Retina (tissue), 1 donor: ENCODE measurements at places on chromosomes 7 and 10.

GRCh38 chr10:121088524-121088923 lies 237.4 kb downstream of the WDR11 start:
- no peak for DNase-seq

DNA sequence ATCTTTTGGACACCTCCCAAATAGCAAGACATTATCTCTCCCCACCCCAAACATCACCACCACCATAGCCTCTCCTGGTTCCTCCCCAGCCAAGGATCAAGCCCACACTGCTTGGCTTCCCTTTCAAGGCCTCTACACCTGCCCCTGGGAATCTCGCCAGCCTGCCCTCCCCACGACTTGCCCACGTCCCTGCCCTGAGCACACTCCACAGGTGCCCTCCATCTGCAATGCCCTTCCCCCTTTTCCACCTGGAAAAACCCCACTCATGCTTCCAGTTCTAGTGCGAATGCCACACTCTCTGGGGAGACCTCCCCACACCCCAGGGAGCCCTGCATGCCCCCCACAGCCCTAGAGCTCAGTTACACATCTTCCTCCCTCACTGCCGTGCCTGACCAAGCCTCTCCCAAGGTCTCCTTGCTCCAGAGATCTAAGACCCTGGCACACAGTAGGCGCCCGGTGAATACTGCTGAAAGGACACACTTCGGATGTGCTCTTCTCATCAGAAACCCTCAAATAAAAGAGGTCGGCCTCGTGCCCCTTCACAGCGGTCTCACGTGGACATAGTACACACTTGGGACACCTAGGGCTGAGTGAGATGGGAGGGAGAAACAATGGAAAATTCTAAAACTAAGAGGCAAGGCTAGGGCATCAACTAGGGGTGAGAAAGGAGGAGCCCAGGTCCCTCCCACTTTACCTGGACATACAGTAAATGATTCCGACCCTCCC lies 91.4 kb downstream of the DLG5 start:
- no peak for DNase-seq

DNA sequence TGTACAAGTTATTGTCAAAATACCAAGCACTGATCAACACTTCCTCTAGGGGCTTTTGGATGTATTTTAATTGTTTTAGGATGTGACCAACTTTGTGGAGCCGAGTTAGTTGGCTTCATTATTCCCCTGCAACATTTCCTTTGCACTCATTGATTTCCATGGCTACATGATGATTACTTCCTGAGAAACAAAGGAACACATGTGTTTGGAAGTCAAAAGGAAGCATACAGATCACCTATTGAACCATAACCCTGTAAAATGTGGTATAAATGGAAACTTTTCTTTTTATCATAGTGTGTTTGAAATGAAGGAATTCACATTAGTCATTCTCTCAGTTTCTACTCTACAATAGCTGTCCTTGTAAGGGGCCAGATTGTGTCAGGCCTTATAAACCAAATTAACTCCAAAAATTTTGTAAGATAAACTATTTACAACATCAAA lies 32.2 kb upstream of the EXOC6 start:
- DNase-seq = no peak

GRCh38 chr7:826230-826917 lies 5.9 kb upstream of the SUN1 start:
- DNase-seq = peak; percentile 71

- no peak for DNase-seq
These were observed 57.5 kb downstream of the FANK1 start for GRCh38 chr10:125953778-125954385.

DNA sequence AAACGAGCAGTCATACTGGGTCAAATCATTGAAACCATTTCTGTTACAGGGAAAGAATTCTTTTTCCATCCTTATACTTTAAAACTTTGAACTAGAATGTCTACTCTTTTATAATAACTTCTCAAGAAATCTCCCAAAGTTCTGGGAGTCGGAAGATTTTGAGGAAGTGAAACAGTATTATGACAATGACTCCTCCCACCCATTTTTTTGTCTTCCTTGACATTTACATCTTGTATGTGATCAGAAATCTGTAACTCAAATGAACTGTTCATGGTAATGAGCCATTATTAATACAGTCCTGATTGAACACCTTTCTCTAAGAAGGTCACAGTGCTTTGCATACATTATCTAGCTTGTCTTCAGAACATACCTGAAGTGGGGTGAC lies 227.4 kb downstream of the CELF2 start:
- no peak for DNase-seq

- DNase-seq = no peak
These were observed 3.5 kb downstream of the STK31 start for GRCh38 chr7:23713285-23714149.

DNA sequence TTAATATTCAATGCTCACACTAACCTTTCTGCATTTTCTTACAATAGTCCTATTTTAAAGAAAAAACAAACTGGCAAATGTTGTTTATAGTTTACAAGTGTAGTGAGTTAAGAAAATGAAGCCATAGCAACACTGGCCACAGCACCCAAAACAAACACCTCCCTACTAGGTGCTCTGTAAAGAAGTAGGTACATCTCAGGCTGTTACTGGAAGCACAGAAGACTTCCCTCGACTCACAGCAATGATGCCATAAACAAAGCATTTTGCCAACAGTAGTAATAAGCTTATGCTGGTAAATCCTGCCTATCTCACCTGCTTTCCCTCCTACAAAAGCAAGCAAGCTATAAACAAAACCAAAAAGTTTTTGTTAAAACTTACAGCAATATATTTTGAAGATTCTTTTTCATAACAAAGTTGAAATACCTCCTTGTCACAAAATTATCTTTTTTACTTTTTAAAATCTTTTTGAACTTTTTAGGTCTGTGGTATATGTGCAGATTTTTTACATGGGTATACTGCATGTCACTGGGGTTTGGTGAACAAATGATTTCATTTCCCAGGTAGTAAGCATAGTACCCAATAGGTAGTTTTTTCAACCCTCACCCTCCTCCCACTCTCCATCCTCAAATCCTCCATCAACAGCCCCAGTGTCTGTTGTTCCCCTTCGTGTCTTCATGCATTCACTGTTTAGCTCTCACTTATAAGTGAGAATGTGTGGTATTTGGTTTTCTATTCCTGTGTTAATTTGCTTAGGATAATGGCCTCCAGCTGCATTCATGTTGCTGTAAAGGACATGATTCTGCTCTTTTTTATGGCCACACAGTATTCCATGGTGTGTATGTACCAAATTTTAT lies 28.4 kb downstream of the COA1 start:
- no peak for DNase-seq

- no peak for DNase-seq
These were observed 27.1 kb downstream of the PRF1 start for GRCh38 chr10:70575486-70575873.

- DNase-seq = no peak
These were observed 7.0 kb upstream of the PRR15 start for GRCh38 chr7:29556405-29557195.

DNA sequence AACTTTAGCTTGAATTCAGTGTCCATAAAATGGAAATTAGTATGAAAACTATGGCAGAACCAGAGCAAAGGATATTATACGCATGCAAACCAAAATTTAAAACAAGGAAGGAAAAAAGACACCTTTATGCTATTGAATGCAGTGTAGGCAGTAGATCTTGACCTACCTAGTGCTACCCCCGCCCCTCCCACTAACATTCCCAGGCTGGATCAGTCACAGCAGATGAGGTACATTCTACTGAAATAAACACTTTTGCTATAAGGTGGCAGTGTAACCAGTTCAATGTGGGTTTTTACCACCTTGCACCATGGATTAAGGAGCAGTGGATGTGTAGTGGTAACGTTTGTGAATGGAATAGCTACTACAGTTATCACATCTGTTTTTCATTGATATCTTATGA lies 27.9 kb downstream of the SRI start:
- DNase-seq = no peak

- no peak for DNase-seq
These were observed 12.0 kb downstream of the JCAD start for GRCh38 chr10:30047430-30047829.

DNA sequence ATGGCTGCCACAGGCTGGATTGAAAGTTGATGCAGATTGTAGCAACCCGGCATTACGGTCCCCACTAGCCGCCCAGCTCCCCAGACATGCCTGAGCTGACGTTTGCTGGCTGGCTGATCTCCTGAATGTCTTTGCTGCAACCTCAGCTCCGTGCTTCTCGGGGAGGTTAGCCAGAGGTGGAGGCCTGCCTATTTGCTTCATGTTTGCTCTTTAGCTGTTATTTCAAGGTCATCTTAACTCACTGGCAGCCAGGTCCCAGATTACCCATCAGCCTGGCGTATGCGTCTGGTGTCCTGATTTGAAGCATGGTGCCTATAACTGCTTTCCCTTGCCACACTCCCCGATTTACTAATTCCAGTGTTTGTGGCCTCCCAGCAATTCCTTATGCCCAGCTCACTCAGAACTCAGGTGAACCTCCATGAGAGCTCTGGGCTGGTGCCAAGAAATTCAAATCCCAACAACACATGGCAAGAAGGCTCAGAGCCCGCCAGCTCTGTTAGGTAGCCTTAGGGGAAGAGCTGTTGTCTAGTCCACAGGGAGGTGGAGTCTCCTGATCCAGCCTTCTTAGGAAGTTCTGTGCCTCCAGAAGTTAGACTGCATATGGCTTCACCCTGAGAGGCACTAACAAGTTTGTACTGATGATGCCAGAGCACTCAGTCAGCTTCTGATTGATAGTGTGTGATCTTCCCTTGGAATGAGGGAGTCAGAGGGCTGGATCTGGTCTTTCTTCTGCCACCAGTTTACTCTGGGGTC lies 69.7 kb upstream of the EXOC4 start:
- DNase-seq = no peak

DNA sequence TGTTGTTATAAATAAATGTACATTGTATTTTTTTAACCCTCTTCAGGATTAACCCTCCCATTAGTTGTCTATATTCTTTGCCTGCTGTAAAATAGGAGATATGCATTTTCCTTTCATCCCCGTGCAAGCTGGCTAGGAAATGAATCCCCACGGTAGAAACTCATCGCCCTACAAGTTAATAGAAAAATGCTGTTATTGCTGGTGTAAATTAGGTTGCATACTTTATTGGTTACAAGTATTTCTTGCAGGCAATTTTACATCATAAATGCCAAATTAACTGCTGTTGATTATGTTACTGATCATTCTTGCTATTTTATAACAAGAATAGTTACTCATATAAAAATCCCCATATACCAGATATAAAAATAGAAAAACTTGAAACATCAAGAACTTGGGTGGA lies 454.2 kb upstream of the KLF6 start:
- no peak for DNase-seq

DNA sequence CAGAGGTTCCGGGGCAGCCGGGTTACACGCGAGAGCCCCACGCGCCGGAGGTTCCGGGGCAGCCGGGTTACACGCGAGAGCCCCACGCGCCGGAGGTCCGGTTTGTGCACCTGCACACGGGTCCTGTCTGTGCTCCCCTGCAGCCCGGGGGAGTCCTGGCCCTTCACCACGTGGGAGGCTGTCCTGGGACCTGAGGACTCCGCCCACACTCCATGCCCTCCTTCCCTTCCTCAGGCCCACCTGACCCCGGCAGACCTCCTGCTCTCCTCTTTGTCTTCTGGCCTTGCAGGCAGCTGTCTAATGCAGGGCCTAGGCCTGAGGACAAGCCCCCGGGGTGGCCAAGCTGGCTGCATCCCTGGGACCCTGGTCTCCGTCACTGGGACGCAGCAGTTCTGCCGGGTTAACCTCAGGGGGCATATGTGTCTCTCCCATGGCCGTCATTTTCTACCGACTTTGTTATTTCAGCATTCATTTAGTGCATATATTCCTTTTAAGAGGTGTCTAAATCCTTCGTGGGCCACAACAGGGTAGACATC lies 374.6 kb downstream of the DNAJB6 start:
- no peak for DNase-seq
